Fibroblast of mammary gland (primary cell): ENCODE measurements at places on chromosomes 4 and X.

DNA sequence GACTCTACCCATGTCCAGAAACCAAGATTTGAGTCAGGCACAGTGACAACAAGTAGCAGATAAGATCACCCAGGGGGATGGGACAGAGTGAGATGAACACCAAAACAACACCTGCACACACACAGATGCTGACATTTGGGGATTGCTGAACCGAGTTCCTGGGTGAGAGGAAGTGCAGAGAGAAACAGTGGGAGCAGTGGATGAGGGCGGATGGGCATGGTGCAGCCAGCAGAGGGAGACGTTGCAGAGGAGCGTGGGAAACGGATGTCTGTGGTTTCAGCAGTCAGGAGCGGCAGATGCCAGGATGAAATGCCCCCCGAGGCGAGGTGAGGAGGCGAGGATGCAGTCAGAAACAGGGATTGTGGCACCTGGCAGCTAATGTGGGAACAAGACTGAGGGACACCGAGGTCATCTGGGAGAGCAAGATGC, 78.6 kb upstream of the STS start:
- no peak for DNase-seq

DNA sequence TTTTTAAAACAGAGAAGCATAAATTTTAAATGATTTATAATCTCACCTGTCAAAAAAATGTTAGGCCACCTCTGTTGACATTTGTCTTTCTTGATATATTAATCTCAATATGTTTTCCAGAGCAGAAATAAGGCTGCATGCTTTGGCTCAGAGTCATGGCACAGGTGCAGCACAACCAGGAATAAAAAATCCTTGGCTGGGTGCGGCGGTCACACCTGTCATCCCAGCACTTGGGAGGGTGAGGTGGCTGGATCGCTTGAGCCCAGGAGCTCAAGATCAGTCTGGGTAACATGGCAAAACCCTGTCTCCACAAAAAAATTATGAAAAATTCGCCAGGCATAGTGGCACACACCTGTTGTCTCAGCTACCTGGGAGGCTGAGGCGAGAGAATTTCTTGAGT, 18.1 kb downstream of the CPLX1 start:
- no peak for DNase-seq

DNA sequence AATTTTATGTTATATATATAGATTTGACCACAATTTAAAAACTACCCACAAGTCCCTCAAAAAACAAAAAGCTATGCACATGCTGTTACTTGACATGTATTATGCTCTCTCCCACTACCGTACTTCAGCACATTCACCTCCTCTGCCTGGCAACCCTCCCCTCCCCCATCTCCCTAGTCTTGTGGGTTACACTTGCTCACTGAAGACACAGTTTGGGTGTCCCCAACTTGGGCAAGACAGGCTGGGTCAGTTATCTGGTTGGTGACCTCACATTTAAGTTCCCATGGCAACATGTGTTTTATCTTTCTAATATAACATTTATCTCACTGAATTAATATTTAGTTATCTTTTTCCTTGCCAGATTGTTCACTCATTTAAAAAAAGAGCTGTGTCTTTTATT, 32.7 kb downstream of the SEC24D start:
- no peak for DNase-seq

DNA sequence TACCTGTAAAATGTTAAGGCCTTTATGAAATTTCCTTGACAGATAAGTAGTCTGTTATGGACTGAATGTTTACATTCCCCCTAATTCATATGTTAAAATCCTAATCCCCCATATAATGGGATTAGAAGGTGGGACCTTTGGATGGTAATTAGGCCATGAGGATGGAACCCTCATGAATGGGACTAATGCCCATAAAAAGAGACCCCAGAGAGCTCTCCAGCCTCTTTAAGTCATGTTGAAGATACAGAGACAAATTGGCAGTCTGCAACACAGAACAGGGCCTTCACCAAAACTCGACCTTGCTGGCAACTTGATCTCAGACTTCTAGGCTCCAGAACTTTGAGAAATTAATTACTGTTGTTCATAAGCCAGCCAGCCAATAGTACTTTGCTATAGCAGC, 1344.5 kb upstream of the PCDH7 start:
- no peak for DNase-seq

- DNase-seq, result peak; percentile 81
Observed at GRCh38 chr4:180380733-180381132, 1862.5 kb upstream of the TENM3 start.

- no peak for DNase-seq
Observed at GRCh38 chrX:18985186-18985435, 1.2 kb upstream of the PHKA2 start.

DNA sequence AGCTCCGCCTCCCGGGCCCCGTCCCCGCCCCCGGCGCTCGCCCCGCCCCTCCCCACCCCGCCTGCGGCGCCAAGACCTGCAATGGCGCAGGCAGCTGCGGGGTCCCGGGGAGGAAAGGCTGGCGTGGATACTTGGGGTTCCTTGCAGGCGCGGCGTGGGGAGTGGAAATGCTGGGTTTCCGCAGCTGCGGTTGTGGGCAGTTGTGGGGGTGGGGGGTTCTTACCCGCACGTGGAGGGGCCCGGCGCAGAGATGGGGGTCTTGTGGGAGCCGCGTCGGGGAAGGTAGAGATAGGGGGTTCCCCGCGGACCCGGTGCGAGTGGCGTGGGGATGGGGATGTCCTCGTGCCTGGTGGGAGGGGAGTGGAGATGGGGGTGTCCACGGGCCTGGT, 680 bp upstream of the ASMTL start:
- DNase-seq, result no peak

- peak; percentile 70 for DNase-seq
Observed at GRCh38 chr4:111398906-111399330, 746.3 kb upstream of the FAM241A start.

DNA sequence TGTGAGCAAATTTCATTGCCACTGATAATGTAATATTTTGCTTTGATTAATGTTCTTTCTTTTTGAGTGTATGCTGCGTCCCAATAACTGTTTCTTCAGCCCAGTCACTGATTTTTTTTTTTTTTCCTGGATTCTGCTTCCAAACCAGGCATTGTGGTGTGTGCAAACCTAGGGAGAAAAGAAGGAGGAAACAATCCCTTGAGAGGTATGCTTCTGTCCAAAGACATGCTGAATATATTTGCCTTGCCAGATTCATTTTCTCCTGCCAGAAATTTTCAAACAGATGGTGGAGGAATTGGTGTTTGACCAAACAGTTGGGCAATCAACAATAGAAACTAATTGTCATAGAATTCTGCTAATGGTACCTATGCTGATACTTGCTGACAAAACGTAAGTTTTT, 753.6 kb downstream of the RPA4 start:
- DNase-seq, result peak; percentile 2

GRCh38 chrX:107117993-107118321, 665 bp downstream of the RBM41 start:
- peak; percentile 3 for DNase-seq

DNA sequence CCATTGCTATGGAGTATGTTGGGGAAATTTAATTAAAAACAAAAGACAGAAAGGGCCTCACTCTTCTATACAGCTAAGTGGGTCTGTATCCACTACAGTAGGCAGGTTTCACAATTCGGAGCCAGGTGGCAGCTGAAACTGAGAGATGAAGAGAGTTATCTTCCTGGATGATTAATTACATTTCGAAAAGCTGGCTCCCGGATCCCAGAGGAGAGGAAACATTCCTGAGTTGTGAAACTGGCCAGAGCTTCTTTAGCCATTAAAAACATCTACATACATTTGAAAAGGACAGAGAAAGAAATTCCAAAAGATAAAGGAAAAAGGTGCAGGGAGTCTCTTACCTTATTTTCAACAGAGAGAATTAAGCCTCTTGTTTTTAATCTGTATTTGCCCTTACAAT, 15.5 kb upstream of the PDZD4 start:
- DNase-seq, result peak; percentile 6

DNA sequence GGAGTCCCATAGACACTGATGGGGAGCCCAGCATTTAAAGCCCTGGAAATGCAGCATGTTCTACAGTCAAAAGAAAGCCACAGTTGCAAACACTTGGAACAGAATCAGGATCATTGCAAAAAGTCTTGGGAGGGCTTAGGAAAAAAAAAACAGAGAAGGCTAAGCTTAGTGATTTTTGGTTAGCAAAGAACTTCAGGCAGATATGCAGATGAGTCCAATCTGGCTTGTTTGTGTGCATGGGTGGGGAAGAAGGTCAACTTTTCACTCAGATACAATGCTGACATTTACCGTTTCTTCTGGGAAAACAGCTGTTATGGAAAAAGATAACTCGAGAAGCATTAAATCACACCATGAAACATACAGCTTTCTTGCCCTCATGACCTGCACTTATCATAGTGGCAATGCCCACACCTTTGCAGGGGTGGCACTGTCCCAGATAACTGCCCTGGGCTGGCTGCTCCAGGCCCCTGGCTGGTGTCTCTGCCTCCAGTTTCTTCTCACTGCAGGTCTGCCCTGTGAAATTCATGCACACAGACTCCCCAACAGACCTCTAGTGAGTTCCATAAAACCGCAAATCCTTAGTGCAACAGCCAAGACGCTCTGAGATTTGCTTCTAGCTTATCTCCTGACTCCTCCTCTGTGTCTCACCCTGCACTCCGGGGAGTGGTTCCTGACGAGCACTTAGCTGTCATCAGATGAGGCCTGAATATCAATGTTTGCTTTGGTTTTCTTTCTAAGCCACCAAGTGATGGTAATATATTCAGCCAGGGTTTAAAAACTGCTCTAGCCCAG, 99.2 kb downstream of the DRD5 start:
- peak; percentile 4 for DNase-seq

DNA sequence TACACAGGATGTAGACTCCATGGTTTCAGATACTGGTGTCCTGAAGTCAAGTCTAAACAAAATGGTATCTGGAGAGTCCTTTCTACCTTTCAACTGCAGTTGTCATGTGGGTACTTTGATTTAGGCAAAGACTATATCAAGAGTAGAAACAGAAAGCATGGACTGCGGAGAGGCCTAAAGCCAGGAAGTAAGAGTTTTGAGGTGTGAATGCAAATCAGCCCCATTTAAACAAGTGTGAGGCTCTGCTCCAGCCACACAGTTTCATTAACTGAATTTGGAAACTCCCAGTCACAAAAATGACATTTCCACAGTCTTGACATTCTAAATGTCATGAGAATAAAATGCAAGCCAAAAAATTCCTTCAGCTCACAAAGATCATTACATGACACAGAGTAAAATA, 87.2 kb upstream of the MCF2 start:
- no peak for DNase-seq

- DNase-seq, result no peak
Observed at GRCh38 chrX:32155044-32155638, 1056.2 kb downstream of the DMD start.

- DNase-seq, result peak; percentile 17
Observed at GRCh38 chr4:95508421-95508820, 40.4 kb downstream of the UNC5C start.

- DNase-seq, result no peak
Observed at GRCh38 chr4:189092581-189092980, 848.1 kb upstream of the FRG1 start.

DNA sequence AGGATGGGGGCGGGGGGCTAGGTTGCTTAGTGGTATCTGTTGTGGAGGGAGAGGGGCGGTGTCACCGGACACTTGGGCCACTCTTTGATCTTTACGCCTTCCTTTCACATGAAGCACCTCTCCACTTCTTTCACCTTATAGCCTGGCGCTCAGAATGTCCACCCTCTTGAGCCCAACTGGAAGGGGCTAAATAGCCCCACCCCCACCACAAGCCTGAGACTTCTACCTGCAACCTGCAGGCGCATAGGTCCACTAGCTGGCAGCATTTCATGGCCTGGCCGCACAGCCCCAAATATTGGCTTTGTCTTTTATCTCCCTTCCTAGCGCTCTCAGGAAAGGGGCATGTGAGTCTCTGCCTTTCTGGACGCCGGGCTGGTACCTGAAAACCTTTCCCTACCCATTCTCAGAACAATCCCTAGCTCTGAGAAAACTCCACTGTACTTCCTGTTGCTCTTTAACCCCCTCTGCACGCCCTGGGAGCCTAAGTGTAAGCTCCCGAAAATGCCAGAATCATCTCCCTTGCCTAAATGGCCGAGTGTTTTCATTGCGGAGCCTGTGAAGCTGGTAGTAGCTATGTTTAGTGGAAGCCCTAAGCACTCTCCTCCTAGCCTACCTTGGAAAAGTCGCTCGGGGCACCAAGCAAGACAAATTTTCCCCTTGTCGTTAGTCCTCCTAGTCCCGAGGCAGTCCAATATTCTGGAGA, 1.2 kb upstream of the TRPC5 start:
- DNase-seq, result no peak

- no peak for DNase-seq
Observed at GRCh38 chr4:66943112-66943511, 602.2 kb downstream of the CENPC start.

GRCh38 chrX:20538974-20539373, 272.3 kb upstream of the RPS6KA3 start:
- no peak for DNase-seq

DNA sequence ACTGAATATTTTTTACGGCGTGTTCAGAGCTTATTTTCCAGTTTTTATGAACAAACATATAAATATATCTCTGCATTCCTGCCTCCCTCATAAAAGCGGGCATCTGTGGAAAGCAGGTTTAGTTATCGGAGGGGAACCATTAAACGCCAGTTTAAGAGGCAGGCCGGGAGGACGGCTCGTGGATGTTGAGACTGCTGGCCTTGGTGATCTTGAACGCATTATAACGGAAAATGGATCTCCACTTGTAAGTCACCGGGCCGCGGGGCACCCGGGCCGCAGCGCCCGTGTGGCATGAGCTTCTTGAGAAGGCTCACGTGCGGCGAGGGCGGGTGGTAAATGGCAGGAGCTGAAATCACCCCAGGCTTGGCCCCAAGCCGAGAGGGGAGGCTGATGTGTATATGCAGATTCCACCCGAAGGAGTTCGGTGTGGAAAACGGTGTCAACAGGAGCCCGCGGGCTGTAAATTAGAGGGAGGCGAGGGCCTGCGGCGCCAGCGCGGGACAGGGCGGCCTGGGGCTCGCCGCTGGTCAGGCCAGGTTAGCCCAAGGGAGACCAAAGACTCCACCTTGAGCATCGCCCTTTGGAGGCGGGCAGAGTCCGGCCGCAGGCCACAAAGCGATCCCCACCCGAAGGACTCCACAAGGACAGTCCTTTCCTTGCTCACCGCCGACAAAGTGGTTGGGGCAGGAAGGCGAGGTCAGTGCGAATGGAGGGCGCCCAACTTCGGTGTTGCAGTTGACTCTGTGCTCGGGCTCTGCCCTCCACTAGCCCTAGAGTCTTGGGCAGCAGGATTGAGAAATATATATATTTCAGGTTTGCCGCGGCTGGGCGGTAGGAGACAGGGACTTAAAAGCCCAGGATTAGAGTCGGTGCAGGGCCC, 1.3 kb upstream of the HAND2 start:
- no peak for DNase-seq

DNA sequence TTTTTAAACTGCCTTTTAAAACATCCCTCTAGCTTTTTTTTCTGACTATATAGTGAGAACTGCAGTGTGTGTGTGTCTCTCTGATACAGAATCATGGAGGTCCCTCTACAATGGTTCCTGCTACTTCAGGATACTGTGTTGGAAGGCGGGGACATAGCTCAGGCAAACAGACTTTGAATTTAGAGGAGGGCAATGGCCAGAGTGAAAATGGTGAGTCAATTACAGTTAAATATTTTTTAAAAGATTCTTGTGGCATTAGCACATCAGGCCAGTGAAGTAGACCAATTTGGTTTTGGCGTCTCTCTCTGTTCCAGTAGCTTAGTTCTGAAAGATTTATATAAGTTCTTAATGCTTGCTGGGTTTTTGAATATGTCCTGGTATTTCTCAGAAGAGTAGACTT, 47.1 kb downstream of the ALG13 start:
- peak; percentile 2 for DNase-seq
